ENCODE measurements at places on chromosomes 7 and 10. TPM values are rescaled to one million over a fixed set of nuclear protein-coding genes. Genes with fewer than 3 reads are reported as not detected.

Gene MYL10
- total RNA-seq: not detected

Gene ZSWIM8
- 31.6 TPM for total RNA-seq

Gene PAPOLB
- total RNA-seq: not detected

Gene PGAM2
- not detected for total RNA-seq

Gene PRKCQ
- total RNA-seq: 0.16 TPM

Gene TEX36
- total RNA-seq: not detected

Gene PNLIP
- not detected for total RNA-seq

Gene SNX10
- 6.2 TPM for total RNA-seq

Gene ITGA8
- 0.25 TPM for total RNA-seq

Gene TRIM74
- total RNA-seq: not detected

Gene EGR2
- under 0.01 TPM for total RNA-seq

Gene SPAG6
- not detected for total RNA-seq

Gene NEUROG3
- total RNA-seq: not detected

Gene GPR22
- not detected for total RNA-seq

Gene CTTNBP2
- total RNA-seq: not detected

Gene CYP2C19
- total RNA-seq: not detected

Gene MBL2
- total RNA-seq: not detected

Gene ANK3
- total RNA-seq: 0.49 TPM

Gene IL6
- 2.1 TPM for total RNA-seq

Gene LRRC18
- not detected for total RNA-seq

Gene SPDYE8
- not detected for total RNA-seq

Gene POLD2
- 60.7 TPM for total RNA-seq

Gene MACROH2A2
- total RNA-seq: 0.16 TPM

Gene TMEM139
- total RNA-seq: not detected

Gene COL13A1
- total RNA-seq: 3.1 TPM

Gene FEZF1
- total RNA-seq: not detected

Gene DNAJC2
- total RNA-seq: 15.1 TPM

Gene CXCL12
- 17.4 TPM for total RNA-seq
